Cardiac ventricle fibroblast (primary cell): ENCODE measurements at places on chromosomes 12 and 14. TPM values are rescaled to one million over a fixed set of nuclear protein-coding genes. Genes with fewer than 3 reads are reported as not detected.

DAO gene
- not detected in 2 replicates for total RNA-seq

OR6C2 gene
- total RNA-seq: not detected in 2 replicates

MYBPC1 gene
- total RNA-seq: not detected in 2 replicates

TMEM229B gene
- 0.69 and 1.9 TPM in 2 replicates for total RNA-seq

RERG gene
- 5.1 and 7.9 TPM in 2 replicates for total RNA-seq

CISTR gene
- not detected in 2 replicates for total RNA-seq

C12orf54 gene
- not detected in 2 replicates for total RNA-seq

SIX1 gene
- total RNA-seq: 0.12 and 0.20 TPM in 2 replicates

IL23A gene
- not detected in 2 replicates for total RNA-seq

TSHR gene
- not detected in 2 replicates for total RNA-seq

DBX2 gene
- not detected in 2 replicates for total RNA-seq

NGDN gene
- total RNA-seq: 18.8 and 30.0 TPM in 2 replicates

TSPAN19 gene
- total RNA-seq: not detected in 2 replicates

SERPINA10 gene
- total RNA-seq: not detected in 2 replicates

NRXN3 gene
- total RNA-seq: 0.12 and 0.34 TPM in 2 replicates

TMEM52B gene
- total RNA-seq: not detected in 2 replicates

CRIP2 gene
- total RNA-seq: 57.6 and 71.1 TPM in 2 replicates

FIGNL2 gene
- total RNA-seq: 0.24 and 0.56 TPM in 2 replicates

FOXN4 gene
- total RNA-seq: not detected in 2 replicates

LALBA gene
- not detected in 2 replicates for total RNA-seq

BRMS1L gene
- total RNA-seq: 4.9 and 6.7 TPM in 2 replicates

NELL2 gene
- 0.49 TPM in 1 of 2 replicates, not detected in the other for total RNA-seq

BMP4 gene
- 12.3 and 15.2 TPM in 2 replicates for total RNA-seq

POTEM gene
- total RNA-seq: not detected in 2 replicates

LIN52 gene
- total RNA-seq: 4.6 and 8.5 TPM in 2 replicates

CIDEB gene
- total RNA-seq: 1.7 and 1.8 TPM in 2 replicates

ESPL1 gene
- 1.1 and 3.6 TPM in 2 replicates for total RNA-seq

SYNE3 gene
- total RNA-seq: 34.0 and 36.8 TPM in 2 replicates
